ENCODE measurements at places on chromosomes 7 and 10.

GRCh38 chr10:76544789-76545188 lies 1092.8 kb downstream of the KCNMA1 start:
- DNase-seq, result no peak

GRCh38 chr10:131141207-131141606 lies 170.3 kb downstream of the TCERG1L start:
- DNase-seq, result no peak

DNA sequence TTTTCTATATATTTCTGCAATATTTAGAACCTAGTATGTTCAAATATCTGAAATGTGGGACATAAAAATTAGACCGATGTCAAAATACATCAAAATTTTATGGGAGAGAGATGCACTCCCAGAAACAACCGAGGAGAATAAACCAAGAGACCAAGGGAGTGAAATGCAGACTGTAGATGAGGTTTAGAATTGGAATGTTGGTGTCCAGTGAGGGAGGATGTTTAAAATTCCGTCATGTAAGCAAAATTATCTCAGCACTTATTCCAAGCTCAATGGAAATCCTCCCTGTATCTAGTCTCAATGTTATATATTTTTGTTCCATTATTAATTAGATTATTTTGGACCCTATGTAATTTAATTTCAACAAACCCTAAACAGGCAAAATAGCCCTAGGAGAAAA lies 61.9 kb upstream of the MAGI2 start:
- DNase-seq, result no peak

- DNase-seq, result no peak
Observed at GRCh38 chr7:20424500-20424899, 93.8 kb downstream of the ITGB8 start.

GRCh38 chr7:120337308-120337907 lies 64.4 kb downstream of the KCND2 start:
- no peak for DNase-seq

DNA sequence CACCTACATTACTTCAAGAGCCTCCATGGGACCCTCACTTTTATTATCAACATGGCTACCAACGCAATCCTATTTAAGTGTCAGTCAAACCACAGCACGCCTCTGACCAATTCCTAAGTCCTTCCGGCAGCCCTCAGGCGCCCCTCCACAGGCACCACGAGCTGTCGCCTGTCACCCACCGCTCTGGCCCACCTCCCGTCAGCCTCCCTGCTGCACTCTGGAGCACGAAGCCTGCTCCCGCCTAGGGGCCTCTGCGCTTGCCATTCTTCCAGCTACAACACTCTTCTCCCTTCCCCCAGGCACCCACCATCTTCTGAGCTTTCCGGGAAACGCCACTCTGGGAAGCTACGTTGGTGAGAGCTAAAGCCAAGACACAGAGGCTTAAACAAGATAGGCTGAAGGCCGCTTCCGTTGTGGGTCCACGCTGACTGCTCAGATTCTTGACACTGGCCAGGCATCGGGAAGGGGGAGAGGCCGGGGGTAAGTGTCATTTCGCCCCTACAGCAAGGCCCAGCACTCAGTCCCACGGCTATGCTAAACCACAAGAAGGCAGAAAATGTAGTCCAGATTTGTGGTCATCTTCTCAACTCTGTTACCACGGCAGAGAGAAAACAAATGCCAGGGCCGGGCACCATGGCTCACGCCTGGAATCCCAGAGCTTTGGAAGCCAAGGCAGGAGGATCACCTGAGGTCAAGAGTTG lies 56.7 kb downstream of the GNA12 start:
- no peak for DNase-seq

DNA sequence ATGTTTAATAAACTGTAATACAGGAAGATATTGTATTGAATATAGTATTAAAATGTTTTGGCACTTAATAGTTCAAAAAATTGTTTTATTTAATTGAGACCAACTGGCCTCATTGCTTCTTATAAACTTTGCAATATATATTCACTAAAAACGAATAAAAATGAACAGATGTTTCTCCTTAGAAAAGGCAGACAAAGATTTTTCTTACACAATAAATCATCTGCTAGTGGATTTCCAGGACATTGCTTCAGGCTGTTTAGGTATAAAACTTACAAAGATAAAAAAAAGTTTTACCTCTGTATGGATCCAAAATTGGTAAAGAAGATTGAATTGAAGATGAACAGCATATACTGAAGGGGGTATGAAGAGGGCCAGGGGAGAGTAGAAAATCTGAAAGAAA lies 143.6 kb downstream of the AGMO start:
- no peak for DNase-seq

DNA sequence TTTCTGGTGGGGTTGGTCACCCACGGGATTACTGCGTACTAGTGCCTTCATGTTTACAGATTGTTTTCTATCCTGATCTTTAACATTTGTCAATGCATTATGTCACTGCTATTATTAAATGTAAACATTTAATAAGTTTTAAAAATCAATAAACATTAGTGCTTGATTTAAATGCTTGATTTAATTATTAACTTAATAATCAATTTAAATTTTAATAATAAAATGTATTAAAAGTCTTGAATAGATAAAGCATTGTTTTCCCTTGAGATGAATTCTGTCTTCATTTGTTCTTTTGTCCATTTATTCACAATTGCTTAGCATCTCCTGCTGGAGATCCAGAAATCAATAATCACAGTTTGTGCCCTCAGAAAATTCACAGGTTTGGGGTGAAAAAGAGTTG lies 201.8 kb upstream of the HDAC9 start:
- no peak for DNase-seq

DNA sequence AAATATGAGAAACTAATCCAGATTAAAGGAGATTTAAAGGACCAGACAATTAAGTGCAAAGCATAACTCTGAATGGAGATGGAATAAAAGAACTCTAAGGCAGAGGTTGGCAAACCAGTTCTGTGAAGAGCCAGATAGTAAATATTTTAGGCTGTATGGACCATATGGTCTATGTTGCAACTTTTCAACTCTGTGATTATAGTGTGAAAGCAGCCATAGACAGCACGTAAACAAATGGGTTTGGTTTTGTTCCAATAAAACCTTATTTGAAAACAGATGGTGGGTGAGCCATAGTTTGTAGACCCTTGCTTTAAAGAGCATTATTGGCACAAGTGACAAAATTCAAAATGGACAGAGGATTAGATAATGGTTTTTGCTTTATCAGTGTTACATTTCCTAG lies 884.1 kb downstream of the CCSER2 start:
- no peak for DNase-seq

- DNase-seq, result no peak
Observed at GRCh38 chr10:95877881-95878280, 29.9 kb upstream of the CC2D2B start.

GRCh38 chr7:52547308-52547910 lies 488.0 kb upstream of the POM121L12 start:
- DNase-seq, result no peak

GRCh38 chr7:155969192-155969929 lies 157.1 kb upstream of the SHH start:
- DNase-seq, result no peak

GRCh38 chr7:50552921-50553320 lies 12.3 kb downstream of the DDC start:
- no peak for DNase-seq

- no peak for DNase-seq
Observed at GRCh38 chr7:14937581-14937980, 35.0 kb upstream of the DGKB start.

DNA sequence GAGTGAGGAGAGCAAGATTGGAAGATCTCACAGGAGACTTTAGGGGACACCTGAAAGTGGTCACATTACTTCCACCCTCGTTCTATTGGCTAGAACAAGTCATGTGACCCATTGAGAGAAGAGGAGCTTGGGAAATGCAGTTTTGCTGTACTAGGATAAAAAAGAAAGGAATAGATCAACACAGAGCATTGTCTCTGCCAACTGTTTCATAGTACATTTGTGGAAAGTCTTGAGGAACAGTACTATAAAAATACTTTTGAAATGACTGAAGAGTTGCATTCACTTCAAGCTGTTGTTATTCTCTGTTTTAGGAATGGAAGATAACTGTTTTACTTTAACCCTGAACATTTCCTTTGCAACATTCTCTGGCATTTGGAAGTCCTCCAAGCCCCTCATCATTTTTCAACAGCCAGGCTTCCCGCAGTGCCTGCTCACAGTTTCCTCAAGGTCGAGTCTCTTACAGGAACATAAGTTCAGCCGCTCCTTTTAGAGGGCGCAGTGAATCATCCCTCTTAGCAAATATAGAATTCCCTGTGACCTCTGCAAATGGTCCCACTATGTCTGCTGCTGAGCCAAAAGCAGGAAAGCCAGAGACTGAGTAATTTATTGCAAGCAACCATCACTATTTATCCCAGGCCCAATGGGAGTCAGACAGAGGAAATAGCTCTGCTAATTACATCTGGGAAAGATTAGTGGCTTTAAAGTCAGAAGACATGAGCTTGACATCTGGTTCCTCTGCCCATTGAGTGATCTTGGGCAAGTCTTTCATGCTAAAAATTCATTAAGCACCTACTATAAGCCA lies 40.7 kb downstream of the MRPL32 start:
- no peak for DNase-seq

- DNase-seq, result no peak
Observed at GRCh38 chr7:96416599-96416998, 94.7 kb upstream of the SLC25A13 start.

DNA sequence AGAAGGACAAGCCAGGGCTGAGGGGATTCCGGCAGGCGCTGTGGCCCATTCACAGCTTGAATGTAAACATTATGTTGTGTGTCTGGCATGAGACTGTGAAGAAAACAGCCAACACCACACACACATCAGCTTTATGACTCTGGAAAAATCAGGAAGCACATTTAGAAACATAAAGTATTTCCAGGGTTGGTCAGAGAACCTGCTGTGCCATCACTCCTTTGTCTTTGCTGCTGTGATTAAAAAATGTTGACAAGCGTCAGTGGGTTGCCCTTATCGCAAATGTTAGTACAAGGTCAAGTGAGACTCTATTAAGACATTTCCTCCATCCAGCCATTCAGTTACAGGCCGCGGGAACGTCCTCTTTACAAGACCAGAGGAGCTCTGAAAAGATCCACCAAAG lies 95.4 kb downstream of the TAX1BP1 start:
- DNase-seq, result no peak

GRCh38 chr7:113809581-113809980 lies 109.2 kb downstream of the PPP1R3A start:
- no peak for DNase-seq

GRCh38 chr10:30510932-30511700 lies 77.1 kb downstream of the MAP3K8 start:
- DNase-seq, result no peak

- no peak for DNase-seq
Observed at GRCh38 chr10:109862041-109862440, 61.3 kb downstream of the XPNPEP1 start.

DNA sequence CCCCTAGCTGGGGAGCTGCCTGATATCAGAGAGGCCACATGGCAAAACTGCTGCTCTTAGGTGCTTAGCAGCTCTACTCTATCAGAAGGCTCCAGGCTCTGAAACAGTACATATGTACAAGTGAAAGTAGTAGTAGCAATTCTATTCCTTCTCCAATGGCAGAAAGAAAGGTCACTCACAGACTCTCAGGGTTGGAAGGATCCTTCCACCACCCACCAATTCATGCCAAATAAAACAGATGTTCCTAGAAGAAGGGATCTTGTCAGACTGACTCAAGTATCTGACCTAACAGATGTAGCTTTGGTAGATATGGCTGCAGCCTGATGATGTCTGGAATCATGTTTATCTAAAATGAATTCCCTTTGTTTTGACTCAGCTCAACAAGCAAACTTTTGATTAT lies 8.0 kb upstream of the ALDH18A1 start:
- DNase-seq, result no peak

DNA sequence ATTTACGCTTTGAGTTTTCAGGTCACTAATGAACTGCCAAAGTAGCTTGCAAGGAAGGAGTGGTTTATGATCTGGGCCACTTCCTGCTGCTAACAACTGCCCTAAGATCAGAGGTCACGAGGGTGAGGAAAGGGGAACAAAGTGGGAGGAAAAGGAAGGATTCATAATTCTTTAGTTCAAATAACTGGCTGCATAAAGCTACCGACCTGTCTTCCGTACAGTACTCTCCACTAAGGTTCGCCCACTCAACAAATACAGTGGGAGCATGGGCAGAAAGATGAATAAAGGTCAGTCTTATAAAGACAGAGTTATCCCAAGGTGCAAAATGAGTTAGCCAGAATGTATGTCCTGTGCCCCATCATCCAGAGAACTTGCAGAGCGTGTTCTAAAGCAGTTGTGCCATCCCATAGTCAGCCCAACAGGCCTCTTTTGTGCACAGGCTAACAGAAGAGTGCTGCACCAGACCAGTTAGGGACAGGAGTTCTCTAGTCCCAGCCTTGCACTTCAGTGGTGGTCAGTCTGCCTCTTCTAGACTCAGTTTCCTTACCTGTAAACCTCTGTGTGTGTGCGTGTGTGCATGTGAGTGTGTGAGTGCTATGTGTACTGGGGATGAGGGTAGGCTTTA lies 65.9 kb downstream of the CREB3L2 start:
- no peak for DNase-seq

DNA sequence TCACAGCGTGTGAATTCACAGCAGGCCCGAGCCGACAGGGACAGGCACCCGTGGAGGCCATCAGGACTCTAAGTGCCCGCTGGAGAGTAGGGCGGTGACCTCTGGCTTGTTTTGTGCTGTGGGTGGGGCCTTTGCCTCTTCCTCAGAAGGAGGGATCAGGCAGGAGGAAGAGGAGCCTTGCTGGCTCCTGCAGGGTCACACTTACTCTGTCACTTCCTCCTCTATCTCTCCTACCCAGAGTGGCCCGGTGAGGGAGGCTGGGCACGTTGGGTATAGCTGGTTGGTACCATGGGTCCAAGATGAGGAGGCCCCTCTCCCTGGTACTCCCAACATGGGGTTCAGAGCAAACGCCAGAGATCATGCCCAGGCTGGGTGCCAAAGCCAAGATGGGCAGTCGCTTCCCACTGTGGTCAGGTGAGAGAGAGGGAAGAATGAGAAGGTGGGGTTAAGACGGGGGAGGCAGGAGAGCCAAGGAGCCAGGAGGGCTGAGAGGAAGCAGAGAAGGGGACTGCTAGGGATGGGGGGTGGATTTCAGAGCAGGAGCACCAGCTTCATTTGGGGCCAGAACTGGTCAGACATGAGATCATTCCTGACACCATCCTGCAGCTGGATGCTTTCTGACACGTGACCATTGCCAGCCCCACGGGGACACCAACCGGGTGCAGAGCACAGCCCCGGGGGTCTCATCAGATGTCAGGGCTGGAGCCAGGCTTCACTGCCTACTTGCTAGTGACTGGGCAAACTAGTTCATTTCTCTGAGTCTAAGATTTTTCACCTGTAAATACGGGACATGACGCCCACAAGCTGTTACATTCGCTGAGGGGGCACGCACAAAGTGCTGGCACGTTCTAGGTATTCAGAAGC lies 54.8 kb upstream of the CACUL1 start:
- no peak for DNase-seq
